ENCODE measurements at places on chromosomes 13 and 19.
A peak's percentile ranks its signal among the peaks of the same experiment; 100 is the strongest.

DNA sequence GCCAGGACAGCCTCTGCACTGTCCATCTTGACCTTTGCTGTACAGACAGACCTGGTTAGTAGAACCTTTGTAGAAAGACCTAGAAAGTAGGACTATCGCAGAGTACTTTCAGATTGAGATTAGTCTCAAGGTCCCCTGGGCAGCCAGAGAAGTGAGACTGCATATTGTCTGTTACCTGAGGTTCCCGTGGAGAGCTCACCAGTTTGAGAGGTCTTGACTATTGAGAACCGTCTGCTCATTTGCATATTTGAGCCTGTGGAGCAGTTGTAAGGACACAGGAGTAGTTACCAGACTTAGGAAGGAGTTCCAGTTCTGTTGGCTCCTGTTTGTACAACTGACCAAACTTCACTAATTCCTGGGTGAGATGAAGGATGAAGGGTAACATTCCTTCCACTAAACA, 66.2 kb downstream of the SPATA13 start:
- no peak for DNase-seq

- DNase-seq = no peak
Observed at GRCh38 chr19:51094696-51095279, 12.1 kb upstream of the KLK14 start.

DNA sequence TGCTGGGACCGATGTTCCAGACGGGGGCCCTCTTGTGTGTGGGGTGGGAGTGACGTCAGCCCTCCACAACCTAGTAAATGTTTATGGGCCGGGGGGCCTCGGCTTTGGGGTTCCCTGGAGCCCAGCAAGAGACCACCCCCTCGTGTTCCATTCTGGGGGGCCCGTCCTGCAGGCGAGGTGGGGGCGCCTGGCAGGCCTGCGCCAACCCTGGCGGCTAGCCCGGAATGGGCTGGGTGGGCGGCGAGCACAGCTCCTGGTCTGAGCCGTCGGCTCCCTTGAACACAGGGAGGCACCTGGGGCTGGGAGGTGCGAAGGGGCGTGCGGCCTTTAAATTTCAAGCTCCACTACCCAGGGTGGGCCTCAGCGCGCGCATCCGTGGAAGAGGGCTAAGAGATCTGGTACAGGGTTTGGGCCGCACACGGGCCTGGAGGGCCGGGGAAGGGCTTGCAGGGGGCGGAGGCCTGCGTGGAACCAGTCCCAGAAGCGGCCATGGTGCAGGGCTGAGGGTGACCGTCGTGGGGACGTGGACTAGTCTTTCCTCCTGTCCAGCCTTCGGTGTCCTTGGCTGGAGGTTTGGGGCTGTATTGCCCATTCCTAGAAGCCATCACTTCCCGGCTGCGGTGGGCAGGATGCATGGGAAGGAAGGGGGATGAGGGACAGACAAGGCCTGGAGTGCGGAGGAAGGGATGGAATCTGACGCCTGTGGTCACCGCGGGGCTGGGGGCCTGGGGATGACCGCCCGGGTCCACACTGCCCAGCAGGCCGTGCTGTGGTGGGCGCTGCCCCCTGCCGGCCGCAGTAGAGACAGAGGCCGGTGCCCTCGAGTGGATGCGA, 11.4 kb downstream of the NDUFA11 start:
- DNase-seq = no peak

DNA sequence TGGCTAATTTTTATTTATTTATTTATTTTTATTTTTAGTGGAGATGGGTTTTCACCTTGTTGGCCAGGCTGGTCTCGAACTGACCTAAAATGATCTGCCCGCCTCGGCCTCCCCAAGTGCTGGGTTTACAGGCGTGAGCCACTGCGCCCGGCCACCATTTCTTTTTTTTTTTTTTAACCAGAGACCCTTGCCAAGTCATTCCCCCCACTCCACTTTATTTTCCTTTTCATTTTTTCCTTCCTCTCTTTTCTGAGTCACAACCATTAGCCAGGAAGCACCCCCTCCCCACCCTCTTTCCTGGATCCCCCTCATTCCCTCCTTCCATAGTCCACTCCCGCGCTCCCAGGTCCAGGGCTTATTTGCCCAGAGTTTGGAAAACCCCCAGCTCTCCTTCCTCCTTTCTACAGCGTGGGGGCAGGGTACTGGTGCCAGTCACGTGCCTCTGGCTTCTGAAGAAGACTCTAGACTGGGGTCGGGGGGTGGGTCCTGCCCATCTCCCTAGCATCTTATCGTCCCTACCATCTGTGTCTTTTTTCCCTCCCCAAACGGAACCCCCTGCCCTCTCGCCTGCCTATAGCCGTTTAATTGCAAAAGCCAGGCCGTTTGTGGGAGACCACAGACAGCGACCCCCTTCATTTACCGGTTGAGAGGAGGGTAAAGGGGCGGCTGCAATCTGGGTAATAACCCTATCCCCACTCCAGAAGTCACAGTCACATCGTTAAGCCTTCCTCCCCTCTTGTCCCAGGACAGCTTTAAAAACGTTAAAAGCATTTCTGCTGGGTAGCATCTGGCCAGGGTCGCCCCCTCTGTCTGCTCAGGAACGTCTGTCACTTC, 1.1 kb upstream of the CALR start:
- no peak for DNase-seq

DNA sequence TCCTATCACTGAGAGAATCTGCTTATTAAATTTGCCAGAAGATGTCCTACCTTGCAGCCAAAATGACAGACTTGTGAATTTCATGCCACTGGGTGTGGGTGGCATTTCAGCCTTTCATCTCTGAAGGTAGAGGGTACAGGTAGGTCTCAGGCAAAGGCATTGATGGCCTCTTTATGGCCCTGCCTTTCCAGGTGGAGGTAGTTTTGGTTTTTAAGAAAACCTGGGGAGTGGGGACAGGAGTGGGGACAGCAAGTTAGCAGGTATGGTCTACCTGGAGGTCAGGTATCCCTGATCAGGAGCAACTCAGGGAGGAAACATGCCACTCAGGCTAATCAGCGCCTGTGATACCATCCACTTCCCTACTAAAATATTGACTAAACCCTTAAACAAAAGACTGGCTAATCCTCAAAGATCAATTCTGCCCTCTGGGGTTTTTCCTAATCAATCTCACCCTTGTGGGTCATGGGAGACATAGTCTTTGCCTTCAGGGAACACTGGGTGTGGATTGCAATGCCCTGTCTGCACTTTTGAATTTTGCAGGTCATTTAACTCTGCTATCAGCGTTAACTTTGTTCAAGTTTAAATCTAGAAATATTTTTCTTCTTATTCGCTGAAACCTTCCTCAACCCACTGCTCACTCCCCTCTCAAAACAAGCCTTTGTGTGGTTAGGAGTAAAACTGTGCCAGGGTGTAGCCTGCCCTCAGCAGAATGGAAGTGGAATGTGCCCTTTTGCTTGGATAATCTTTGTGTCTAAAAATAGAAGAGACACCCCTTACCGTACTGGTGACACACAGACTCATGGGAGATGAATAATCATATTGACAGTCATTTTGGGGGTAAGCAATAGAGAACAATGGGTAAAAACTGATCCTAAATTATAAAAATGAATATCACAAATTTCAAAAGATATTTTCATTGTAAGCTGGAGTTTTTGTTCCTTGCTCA, 233.7 kb downstream of the COG6 start:
- no peak for DNase-seq

GRCh38 chr13:48923376-48923775, 52.3 kb upstream of the FNDC3A start:
- no peak for DNase-seq

GRCh38 chr19:54390942-54391577, 24.2 kb upstream of the TTYH1 start:
- DNase-seq = peak; percentile 21

- no peak for DNase-seq
Observed at GRCh38 chr19:57888107-57888559, 704 bp downstream of the ZNF814 start.

DNA sequence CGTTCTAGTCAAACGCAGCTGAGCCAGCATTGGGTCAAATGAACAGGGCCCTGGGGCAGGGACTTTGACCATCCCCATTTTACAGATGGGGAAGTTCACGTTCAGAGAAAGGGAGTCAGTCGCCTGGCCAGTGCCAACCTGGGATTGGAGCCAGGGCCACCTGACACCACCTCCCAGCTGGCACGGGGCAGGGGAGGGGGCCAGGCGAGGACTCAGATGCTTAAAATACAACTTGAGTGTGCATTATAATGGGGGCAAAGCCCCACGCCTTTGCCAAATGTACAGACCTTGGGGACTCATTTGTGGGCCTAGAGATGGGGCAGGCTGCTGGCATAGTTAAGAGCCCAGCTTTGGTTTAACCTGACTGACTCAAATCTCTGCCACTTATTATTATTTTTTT, 14.6 kb downstream of the PRR12 start:
- DNase-seq = no peak

GRCh38 chr19:55346725-55347441, 7.2 kb downstream of the KMT5C start:
- no peak for DNase-seq

- no peak for DNase-seq
Observed at GRCh38 chr13:81498969-81499368, 1158.0 kb upstream of the SPRY2 start.

DNA sequence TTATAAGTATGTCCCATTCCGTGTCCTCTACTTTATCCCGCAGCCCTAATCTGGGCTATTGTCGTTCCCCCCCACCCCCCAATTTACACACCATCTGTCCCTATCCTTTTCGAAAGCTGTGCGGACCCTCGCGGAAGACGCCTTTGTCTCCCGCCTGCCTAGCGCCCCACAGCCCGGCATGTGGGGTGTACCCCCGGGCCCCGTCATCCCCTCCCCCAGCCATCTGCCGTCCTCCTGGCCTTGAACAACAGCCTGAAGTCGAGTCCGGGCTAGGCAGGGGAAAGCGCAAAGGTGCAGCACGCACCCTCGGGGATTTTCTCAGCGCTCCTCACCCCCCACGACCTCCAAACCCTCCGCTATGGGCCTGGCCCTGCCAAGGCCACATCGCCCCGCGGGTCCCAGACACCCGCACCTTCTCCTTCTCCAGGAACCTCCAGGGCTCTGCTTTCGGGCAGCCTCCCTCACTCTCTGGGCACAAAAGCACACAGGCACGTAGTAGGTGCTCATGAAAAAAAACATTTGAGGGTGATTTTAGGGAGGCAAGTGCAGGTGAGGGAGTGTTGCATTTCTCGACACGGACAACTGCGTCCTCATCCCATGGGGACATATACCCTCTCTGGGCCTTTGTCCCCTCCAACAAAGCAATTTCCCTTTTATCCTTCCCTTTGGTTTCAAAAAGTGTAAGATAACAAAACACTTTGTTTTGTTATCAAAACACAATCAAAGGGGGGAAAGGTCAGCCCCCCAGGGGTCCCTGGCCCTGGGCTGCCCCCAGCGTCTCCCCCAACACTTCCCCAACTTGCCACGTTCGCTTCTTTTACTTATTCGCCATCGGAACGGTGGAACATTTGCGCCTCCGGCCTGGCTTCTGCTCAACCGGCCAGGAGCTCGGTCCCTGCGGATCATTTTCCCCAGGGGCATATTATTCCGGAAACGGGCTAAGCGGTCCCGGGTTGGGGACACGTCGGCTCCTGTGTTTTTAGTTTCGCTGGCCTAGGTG, 16.4 kb downstream of the CCDC124 start:
- no peak for DNase-seq

DNA sequence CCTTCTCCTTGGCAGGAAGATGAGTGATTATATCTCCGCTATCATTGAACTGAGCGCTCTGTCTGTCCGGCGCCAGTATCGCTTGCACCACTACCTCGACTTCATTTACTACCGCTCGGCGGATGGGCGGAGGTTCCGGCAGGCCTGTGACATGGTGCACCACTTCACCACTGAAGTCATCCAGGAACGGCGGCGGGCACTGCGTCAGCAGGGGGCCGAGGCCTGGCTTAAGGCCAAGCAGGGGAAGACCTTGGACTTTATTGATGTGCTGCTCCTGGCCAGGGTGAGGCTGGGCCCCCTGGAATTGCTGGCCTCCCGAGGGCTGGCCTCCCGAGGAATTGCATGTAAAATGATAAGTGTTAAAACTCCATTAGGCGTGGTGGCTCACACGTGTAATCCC, 32.1 kb downstream of the CYP4F22 start:
- no peak for DNase-seq

- DNase-seq = no peak
Observed at GRCh38 chr19:55247621-55248099, 11.2 kb downstream of the PPP6R1 start.

DNA sequence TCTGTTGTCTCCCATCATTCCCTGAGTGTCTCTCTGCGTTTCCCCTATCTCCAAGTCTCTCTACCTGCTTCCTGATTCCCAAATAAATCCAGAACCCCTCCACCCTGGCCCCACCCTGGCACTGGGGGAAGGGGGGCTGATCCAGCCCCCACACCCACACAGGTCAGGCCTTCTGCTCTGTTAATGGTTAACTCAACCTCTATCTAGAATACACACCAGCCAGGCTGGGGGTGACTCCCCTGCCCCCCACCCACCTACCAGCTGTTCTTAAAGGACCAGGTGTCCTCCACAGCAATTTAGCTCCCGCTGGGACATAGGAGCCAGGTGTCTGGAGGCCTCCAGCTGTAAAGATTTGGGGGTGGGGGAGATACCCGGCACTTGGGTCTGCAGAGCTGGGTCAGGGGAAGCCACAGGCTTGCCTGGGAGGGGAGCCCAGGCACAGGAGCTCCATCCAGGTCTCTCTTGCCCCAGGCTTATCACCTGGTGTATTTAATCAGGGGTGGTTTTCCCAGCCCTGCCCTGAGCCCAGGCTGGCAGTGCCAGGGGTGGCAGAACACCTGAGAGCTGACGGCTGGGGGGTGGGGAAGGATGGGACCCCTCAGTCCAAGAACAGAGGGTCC, 3.9 kb downstream of the IRF2BP1 start:
- no peak for DNase-seq

DNA sequence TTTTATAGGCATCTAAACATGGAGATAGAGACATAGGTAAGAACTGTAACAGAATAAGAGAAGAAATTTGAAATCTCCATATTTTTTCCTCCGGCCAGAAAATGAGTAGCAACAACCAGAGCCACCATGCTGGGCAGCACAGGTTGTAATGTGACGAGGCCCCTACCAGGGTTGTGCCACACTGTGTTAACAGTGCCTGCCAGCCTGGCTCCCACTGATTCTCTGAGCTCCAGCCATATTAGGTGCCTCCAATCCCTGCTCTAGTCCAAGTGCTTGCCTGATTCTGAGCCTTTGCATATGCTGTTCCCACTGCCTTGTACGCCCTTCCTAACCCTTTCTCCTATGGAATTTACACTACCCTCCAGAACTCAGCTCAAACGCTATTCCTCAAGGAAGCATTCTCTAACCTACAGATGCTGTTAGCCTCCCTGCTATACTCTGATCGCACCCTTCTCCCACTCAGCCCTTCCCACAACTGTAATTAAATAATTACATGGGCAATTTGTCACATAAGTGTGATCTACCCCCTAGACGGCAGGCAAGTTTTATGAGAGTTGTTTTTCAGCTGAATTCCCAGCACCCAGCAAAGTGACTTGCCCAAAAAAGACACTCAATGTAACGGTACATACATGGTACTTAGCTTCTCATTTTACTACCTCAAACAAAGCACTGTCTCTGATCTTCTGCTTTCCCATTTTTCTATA, 37.6 kb upstream of the STARD13 start:
- no peak for DNase-seq

- no peak for DNase-seq
Observed at GRCh38 chr19:46321653-46322052, 24.8 kb downstream of the HIF3A start.

DNA sequence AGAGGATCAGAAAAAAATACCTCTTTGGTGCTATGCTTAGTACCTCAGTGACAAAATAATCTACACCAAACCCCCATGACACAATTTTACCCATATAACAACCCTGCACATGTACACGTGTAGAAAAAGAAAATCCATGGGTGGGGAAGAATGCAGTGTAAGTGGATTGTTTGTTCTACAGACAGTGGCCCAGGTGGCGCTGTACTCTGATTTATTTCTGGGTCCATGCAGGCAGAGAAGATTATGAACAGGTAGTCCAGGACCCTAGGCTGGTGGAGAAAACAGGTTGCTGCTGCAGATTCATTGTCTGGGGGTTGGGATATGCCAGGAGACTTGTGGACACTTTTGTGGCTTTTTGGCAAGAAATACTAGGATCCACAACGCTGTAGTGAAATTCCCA, 9.1 kb downstream of the ZNF100 start:
- DNase-seq = no peak
